Activated B cell treated with CpG ODN at 0.5 μM for 24 hours (primary cell): ENCODE measurements at places on chromosomes 5 and 9. TPM values are rescaled to one million over a fixed set of nuclear protein-coding genes. Genes with fewer than 3 reads are reported as not detected.

- H3K27me3 ChIP-seq: no peaks in the 10 kb centered on the region
- DNase-seq: no peak
- H3K4me1 ChIP-seq: no peaks in the 10 kb centered on the region
Observed at GRCh38 chr5:16580382-16580781, 36.4 kb downstream of the RETREG1 start.

GRCh38 chr5:74426506-74426905 lies 214.0 kb downstream of the ENC1 start:
- H3K27ac ChIP-seq: no peak overlapping the region
- H3K36me3 ChIP-seq: no peaks in the 10 kb centered on the region
- no peak overlapping the region for H3K4me3 ChIP-seq
- no peaks in the 10 kb centered on the region for H3K4me1 ChIP-seq

- no peaks in the 10 kb centered on the region for H3K36me3 ChIP-seq
- H3K27ac ChIP-seq: no peak overlapping the region
- no peak overlapping the region for H3K4me3 ChIP-seq
- peaks cover 51% of the 10 kb centered on the region for H3K27me3 ChIP-seq
- peaks cover 3% of the 10 kb centered on the region for H3K4me1 ChIP-seq
- DNase-seq: no peak
Observed at GRCh38 chr9:21984101-21984500, 10.1 kb downstream of the CDKN2A start.

DNA sequence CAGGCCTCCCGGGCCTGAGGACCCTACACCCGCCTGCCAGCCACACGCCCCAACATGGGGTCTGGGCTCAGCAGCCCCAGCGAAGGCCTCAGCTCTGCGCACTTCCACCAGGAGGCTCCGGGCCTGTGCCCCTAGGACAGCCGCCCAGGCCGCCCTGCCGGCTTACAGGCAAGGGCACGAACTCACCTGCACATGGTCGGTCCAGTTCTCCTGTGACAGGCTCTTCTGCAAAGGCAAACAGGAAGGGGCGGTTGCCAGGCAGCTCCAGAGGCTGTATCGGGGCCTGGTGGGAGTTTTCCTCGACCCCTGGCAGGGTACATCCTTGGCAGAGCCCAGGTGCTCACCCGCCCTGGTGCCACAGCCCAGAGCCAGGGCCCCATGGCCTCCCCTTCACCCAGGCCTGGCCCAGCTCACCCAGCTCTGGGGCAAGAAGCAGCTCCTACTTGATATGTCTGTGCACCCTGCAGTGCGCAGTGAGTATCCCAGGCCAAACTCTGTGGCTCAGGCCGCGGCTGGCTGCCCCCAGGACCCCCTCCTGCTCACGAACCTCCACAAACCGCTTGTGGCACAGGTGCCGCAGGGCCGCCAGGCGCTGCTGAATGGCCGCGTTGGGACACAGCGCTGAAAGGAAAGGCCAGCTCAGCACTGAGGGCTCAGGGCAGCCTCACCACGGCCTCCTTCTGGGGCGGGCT lies 52.2 kb upstream of the NRARP start:
- no peak overlapping the region for H3K4me3 ChIP-seq
- H3K36me3 ChIP-seq: no peaks in the 10 kb centered on the region
- no peak for DNase-seq
- no peaks in the 10 kb centered on the region for H3K27me3 ChIP-seq
- H3K27ac ChIP-seq: no peak overlapping the region

- no peaks in the 10 kb centered on the region for H3K36me3 ChIP-seq
- no peaks in the 10 kb centered on the region for H3K27me3 ChIP-seq
- no peak for DNase-seq
- H3K4me1 ChIP-seq: no peaks in the 10 kb centered on the region
- no peak overlapping the region for H3K4me3 ChIP-seq
Observed at GRCh38 chr9:72924154-72924790, 28.6 kb downstream of the ALDH1A1 start.

- no peak overlapping the region for H3K27ac ChIP-seq
- peaks cover 25% of the 10 kb centered on the region for H3K27me3 ChIP-seq
- H3K4me1 ChIP-seq: no peaks in the 10 kb centered on the region
- DNase-seq: no peak
- H3K4me3 ChIP-seq: no peak overlapping the region
Observed at GRCh38 chr5:132788990-132789886, 12.2 kb upstream of the SEPTIN8 start.

DNA sequence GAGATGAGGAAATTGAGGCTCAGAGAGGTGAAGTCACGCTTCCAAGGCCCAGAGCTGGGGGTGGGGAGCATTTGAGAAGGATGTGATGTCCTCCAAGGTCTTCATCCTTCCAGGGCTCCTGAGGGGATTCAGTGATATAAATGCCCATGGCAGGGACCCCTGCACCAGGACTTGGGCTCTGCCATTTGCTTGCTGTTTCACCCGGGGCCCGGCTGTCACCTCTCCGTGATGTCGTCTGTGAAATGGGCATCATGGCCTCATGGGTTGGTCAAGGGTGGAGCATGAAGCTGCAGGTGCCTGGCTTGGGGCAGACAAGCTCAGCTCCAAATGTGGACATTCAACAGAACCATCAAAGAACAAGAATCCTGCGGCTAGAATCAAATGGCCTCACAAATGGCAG lies 253.1 kb downstream of the PBX3 start:
- H3K27me3 ChIP-seq: peaks cover 5% of the 10 kb centered on the region
- H3K4me3 ChIP-seq: no peak overlapping the region
- H3K4me1 ChIP-seq: no peaks in the 10 kb centered on the region
- no peak overlapping the region for H3K27ac ChIP-seq

Gene TAF1L
- not detected in 2 replicates for total RNA-seq

Gene GRM6
- total RNA-seq: not detected in 2 replicates

Gene IRX1
- not detected in 2 replicates for total RNA-seq

Gene JADE2
- total RNA-seq: 218 and 225 TPM in 2 replicates

Gene NUDCD2
- 23.5 and 28.1 TPM in 2 replicates for total RNA-seq

Gene PCDHAC1
- not detected in 2 replicates for total RNA-seq

Gene TMC1
- not detected in 2 replicates for total RNA-seq
